ENCODE measurements at places on chromosomes 1 and 21.

GRCh38 chr21:42572906-42573495 lies 59.3 kb downstream of the SLC37A1 start:
- DNase-seq = peak; percentile 79

GRCh38 chr1:236159704-236160539 lies 17.6 kb downstream of the GPR137B start:
- DNase-seq = no peak

DNA sequence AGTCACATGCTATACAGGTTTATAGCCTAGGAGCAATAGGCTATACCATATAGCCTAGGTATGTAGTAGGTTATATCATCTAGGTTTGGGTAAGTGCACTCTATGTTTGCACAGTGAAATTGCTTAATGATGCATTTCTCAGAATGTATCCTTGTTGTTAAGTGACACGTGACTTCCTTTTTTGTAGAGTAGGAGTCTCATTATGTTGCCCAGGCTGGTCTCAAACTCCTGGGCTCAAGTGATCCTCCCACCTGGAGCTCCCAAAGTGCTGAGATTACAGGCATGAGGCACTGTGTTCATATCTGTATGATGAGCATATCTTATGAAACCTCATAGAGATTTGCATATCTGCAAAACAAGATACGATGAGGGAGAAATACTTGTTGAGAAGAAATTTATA lies 13.8 kb upstream of the ABCB10 start:
- DNase-seq = no peak

DNA sequence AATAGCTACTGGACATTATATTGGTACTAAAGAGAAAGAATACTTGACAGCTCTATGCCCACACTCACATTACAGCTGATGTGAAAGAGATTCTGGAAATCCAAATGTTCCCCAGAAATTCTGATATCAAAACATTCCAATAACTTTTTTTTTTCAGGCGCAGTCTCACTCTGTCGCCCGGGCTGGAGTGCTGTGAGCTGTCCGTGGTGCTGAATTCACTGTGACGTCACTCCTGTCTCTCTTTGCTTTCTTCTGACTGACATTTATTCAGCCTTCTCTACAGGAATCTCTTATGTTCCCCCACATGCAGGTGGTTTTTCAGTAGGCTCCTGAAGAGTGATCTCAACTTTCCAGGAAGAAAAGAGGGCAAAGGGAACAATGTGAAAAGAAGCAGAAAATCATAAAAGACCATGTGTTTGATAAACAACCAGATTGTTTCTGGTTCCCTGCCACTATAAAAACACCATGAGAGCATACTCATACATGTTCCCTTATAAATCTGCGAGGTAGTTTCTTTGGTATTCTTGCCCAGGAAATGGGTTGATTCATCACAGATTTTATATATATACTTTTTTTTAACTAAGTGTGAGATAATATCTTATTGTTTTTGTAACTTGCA lies 6.2 kb downstream of the S100A7A start:
- no peak for DNase-seq

DNA sequence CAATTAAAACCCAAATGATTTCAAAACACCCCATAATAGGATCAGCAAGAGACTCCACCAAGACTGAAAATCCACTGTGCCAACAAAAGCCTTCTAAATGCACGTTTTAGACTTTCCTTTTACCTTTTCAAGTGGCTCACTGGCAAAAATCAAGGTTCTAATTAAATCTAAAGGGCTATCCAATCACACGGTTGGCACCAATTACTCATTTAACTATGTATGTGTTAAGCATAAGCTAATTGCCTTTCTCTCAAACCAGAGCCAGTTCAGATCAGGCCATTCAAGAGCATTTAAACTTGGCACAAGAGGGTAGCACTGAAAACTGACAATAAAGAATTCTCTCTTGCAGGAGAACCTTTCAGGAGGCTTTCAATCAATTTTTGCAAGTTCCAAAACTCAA lies 139.5 kb downstream of the RGS7 start:
- no peak for DNase-seq

- no peak for DNase-seq
These were observed at the start of gene NES for GRCh38 chr1:156676820-156677615. TSS of gene NES (minus strand) at chr1:156677407. CDS start at chr1:156677264, 143 bp downstream.

DNA sequence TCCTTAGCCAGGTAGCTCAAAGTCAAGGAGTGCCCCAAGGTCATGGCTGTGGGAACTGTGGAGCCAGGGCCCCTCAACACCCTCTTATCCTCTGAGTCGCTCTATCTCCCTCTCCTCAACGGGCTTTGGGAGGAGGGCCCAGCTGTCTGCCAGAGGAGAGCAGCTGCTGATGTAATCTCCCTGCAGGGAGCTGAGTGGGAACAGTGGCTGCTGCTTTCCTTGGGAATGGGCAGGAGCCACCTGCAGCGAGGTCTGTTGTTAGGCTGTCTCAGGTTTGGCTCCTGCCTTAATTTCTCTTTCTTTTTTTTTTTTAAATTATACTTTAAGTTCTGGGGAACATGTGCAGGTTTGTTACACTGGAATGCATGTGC lies 58.8 kb upstream of the MAP1LC3C start:
- DNase-seq = no peak

GRCh38 chr1:56908619-56909221 lies 54.1 kb downstream of the C8A start:
- DNase-seq = no peak

- DNase-seq = no peak
These were observed 36.6 kb upstream of the PTPRC start for GRCh38 chr1:198601936-198602889.

DNA sequence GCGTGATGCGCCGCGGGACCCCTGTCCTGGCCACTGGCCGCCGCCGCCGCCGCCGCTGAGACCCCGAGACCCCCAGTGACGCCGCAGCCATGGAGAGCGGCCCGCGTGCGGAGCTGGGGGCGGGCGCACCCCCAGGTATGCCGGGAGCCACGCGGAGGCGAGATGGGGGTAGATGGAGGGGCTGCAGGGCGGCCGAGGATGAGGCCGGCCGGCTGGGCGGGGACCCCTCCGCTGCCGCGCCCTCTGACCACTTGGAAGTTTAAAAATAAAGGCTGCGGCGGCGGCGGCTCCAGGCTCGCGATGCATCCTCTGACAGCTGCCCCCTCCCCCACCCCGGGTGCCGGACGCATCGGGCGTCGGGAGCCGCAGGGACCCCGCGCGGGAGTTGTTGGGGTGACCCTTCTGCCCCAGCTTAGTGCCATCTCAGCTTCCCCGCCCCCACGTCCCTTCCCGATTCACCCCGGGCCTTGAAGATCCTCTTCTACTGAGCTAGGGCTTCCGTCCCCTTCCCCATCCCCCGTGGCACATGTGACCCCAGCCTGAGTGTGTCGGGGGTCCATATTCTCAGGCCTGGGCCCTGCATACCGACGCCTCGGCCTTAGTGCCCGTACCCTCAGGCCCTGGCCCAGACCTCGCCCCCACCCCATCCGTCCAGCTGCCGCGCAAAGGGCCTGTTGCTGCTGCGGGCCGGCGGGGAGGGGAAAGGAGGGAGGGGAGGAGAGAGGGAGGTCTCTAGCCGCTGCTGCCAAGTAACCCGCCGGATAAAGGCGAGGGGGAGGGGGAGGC lies 562 bp downstream of the MAP7D1 start:
- no peak for DNase-seq

DNA sequence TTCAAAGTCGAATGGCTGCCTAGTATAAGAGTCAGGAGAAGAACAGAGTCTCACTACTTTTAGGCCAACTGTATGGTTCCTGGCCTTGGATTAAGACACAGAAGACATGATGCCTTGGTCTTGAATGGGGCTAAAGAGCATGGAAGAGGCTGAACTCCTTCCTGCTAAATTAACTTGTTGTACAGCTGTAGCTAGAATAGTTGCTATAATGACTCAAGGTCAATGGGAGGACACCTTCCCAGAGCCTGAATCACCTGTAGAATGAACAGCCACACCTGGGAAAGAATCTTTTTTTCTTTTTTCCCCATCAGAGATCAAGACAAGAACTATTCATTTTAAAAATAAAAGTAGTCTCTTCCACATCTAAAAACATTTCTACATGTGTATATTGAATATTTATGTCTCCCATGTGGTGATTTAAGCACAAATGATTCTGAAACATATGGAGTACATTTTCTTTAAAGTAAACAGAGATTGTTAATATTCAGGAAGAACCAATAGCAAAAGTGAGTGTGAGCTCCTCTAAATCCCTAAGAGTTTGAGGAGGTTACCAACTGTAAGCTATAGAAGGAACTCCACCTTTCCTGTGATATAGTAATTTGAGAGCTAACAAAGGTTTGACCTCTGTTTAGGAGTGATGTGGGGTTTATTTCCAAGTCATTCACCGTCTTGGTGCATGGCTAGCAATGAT lies 191.3 kb downstream of the TGFB2 start:
- no peak for DNase-seq

GRCh38 chr1:163436140-163436812 lies 114.5 kb downstream of the NUF2 start:
- no peak for DNase-seq

Measured in mesenteric fat pad (tissue), 1 donor.